ENCODE measurements at places on chromosomes 7 and 10.

DNA sequence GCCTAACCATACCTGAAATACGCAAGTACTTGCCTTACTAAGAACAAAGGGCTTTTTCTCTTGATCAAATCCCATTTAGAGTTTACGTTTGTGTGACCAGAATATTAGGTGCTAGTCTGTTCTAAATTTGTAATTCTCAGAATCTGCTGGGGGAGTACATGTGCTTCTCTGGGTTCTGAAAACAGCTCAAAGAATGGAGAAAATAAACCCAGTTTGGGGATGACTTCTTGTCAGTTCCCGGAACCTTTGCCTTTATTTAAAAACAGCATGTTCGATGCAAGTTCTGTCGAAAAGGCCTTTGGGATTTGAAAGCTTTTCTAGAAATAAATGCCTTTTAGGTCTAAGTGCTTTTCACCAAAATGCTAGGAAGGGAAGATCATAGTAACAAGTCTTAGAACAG lies 147.0 kb downstream of the ARID5B start:
- no peak for DNase-seq

DNA sequence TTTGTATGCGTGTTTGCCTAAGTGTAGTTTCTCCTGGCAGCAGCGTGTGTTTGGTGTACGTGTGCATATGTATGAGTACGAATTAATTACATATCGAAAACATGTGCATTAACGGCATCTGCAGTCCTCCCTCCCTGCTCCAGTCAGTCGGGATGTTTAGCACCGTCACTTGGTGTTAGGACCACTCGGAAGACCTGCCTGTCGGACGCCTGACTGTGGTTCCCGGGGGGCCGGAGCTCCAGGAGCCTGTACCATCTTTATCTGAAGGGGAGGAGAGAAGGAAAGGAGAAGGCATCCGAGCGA lies 1.1 kb upstream of the CNTNAP2 start:
- DNase-seq, result no peak

GRCh38 chr10:14616465-14616864 lies 158.2 kb downstream of the FAM107B start:
- no peak for DNase-seq

DNA sequence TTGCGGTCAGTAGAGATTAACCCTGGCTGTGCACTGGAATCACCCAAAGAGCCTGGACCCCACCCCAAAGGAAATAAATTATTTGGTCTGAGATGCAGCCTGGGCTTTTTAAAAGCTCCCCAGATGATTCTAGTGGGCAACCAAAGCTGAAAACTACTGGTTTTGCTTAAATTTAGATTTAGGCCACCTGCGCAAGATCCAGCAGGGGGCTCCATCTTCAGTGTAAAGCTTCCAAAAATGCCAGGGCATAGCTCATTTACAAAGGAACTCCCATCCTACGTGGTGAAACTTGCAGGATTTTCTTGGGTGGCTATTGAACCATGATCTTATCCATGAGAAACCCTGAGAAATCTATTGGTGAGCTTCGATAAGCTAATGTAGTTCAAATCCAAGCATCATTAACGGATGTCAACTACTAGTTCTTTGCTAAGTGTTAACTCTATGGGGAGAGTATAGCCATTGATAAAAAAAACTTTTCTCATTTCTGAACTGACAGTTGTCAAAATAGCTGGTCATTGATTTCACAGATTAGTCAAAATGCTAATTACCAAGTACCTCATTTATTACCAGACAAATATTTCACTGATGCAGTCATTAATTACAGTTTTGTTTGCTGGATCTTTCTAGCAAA lies 315.3 kb downstream of the LHFPL3 start:
- no peak for DNase-seq

GRCh38 chr7:92602352-92603088 lies 12.3 kb upstream of the FAM133B start:
- no peak for DNase-seq

GRCh38 chr10:51389415-51390321 lies 309.7 kb downstream of the CSTF2T start:
- no peak for DNase-seq

GRCh38 chr10:6249698-6250097 lies 47.0 kb downstream of the PFKFB3 start:
- DNase-seq, result no peak

DNA sequence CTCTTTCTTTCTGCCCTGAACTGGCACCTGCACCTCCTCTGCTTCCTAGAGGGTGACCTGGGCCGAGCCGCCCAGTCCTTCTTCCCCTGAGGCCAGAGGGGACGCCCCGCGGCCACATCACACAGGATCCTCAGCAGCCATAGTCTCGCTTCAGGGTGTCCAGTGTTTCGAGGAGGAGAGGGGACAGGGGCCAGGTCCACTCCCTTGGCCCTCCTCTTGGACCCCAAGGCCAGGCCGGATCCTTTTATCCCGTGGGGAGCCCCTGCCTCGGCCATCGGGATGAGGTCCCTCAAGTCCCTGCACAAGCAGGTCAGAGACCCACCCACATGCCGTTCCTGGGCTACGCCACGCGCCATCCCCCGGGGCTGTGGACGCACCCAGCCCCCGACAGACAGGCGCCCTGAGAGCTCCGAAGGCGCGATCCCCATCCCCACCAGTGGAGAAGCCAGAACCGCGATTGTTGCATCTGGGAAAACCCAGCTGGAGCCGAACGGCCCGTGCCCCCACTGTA lies 3.6 kb downstream of the BHLHA15 start:
- no peak for DNase-seq

- no peak for DNase-seq
Measured at GRCh38 chr10:27529010-27529783, 25.1 kb downstream of the RAB18 start.

- no peak for DNase-seq
Measured at GRCh38 chr7:66627151-66627681, 1.5 kb upstream of the KCTD7 start.

- DNase-seq, result no peak
Measured at GRCh38 chr10:99630991-99631390, 10.8 kb upstream of the SLC25A28 start.

GRCh38 chr7:141202535-141202934 lies 128.7 kb downstream of the TMEM178B start:
- DNase-seq, result no peak

- no peak for DNase-seq
Measured at GRCh38 chr10:101535949-101536348, 52.1 kb downstream of the POLL start.

DNA sequence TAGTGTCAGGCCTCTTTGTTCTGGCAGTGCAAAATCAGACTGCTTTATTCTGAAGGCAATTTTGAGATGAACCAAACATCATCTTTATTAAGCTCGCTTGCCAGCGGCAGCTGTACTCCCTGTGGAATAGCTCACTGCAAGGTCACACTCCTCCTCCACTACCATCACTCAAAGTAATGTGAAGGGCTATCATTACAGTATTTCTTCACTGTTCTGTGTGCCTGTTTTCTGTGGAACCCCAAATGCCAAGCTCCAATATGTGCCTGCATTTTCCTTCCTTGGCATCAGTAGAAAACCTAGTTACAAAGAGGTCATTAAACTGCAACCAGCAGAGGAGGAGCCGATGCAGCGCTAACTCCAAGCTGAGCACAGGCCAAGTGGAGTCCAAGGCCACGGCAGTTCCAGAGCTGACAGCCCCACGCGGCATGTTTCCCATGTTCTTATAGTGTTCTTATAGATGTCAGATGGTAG lies 21.4 kb downstream of the BCCIP start:
- DNase-seq, result no peak

DNA sequence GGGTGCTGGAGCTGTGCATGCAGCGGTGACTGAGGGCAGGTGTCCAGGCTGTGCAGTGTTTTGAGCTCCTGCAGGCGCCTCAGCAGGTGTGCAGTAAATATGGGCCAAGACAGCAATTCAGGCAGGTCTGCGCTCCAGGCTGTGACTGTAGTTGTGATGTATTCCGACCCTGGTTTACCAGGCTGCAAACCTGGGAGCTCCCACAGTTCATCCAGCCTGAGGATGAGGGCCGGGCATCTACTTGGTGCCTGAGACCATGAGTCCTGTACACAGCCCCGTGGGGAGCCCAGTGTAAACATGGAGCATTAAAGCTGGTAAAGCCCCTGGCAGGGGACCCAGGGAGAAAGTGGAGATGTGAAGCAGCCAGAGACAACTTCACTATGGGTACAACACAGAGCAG lies 82.8 kb downstream of the VOPP1 start:
- DNase-seq, result no peak

- DNase-seq, result no peak
Measured at GRCh38 chr10:132406181-132406580, 9.2 kb downstream of the PWWP2B start.

- no peak for DNase-seq
Measured at GRCh38 chr10:21289961-21290360, 235.5 kb downstream of the SKIDA1 start.

GRCh38 chr10:122249303-122249850 lies 21.7 kb upstream of the BTBD16 start:
- no peak for DNase-seq

GRCh38 chr7:100556541-100556940 lies 17.2 kb downstream of the SAP25 start:
- DNase-seq, result no peak

DNA sequence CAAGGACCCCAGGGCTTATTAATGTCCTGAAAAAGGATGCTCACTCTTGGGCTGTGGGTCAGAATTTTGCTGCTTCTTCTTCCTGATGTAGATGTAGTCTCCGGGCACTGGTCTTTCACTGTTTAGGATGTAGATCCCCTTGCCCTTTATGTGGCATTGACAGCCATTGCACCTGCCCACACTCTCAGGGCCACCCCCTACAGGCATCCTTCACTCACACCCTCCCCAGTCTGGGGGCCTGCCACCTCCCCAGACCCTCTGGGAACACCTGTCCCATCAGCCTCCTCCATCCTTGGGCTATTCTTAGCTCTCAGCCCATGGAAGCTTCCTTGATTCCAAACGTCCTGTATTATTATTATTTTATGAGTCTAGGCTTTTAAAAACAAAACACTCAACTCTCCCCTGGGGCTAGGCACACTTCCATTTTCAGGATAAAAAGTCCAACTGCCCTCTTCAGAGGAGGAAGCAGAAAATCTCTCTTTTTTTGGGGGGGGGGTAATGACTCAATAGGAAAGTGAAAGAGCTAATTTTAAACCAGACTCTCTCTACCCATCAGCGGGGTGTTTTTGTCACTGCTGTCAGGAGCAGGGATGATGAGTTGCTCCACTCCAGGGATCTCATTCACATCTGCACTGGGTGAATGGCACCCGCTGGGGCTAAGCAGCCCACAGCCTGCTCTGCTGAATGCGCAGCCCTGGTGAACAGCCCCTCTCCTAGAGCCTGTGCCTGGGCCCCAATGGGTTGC lies 11.5 kb upstream of the KLRG2 start:
- DNase-seq, result no peak

DNA sequence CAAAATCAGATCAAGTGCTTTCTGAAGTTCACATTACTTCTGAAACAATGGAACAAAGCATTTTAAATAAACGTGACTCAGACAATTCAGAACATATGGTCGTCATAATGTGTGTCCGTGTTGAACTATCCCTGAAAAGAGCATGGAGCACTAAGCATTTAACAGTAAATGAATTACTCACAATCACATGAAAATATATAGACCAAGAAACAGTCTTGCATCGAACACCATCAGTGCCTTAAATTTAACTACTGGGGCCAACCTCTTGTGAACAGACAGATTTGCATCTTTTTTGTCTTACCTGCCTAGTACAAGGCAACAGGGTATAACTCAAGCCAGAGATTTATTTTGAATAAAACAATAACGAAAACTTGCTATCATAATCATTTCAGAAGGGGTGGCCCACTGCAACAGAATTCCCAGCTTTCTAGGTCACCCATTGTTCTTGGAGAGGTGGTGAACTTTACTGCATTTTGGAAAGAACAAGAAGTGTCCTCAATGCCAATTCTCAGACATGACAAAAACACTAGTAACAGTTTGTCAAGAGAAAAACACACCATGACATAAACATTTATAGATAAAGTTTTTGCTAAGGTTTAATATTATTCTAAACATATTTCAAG lies 293.5 kb downstream of the SFMBT2 start:
- no peak for DNase-seq

DNA sequence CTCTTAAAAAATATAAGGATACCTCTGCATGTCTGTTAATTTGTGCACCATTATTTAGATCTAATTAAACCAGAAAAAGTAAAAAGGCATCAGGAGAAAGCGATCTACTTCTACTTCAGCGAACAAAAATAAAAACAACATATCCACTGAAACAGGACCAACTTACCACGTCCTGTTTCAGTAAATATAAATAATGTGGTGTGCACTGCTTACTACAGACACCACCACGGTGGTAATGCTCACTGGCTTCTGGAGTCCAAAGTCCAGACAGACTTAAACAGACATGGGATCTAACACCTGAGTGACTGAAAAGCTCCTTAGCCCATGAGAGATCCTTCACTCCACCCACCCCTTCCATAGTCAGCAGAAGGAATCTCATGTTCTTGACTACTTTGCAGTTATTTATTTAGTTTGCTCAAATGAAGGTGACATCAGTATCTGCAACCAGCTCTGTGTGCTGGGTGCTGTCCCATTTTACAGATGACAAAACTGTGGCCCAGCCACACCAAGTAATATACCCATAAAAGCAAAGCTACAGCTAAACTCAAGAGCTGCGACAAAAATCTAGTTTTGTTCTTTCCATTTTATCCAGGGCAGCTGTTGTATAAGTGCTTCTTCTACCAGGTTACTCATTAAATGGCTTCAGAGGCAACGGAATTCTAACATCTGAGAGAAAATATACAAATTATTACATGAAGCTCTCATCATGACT lies 62.1 kb upstream of the NCAPG2 start:
- DNase-seq, result no peak

DNA sequence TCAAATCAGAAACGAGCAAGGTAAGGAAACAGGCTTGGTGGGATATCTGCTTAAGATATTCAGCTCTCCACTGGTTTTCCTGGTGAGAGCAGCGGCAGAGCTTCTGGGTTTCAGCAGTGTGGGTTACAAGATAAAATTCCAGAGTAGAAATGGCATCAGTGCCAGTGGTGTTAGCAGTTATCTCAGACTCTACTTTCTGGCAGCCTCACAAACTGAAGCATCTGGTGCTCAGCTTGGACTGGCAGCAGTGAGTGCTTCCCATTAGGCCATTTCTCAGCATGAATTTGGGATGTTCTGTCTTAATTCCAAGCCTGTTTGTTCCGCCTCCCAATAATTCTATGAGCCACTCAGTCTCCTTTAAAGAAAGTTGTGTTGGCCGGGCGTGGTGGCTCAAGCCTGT lies 6.9 kb upstream of the GSTO2 start:
- DNase-seq, result no peak

DNA sequence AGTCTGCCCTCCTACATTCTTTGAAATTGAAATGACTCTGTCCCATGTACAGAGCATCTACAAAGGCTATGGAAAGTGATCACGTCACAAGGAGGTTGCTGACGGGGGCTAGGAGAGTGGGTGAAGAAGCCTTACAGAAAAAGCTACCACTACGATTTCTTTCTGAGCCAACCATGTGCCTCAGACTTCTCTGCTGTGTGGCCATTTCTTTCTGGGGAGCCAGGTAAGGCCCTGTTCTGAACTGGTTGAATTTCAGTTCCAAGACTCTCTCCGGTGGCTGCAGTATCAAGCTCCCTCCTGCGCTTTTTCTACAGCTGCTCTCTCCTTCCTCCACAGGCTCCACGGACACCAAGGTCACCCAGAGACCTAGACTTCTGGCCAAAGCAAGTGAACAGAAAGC lies 112.5 kb upstream of the PRSS1 start:
- DNase-seq, result peak; percentile 69

Measured in CD4-positive, alpha-beta memory T cell (primary cell).